H7 (cell line): ENCODE measurements at places on chromosomes 11 and 22. TPM values are rescaled to one million over a fixed set of nuclear protein-coding genes. Genes with fewer than 3 reads are reported as not detected.
A peak's percentile ranks its signal among the peaks of the same experiment; 100 is the strongest.

GRCh38 chr22:32620992-32621391 lies 146.4 kb downstream of the FBXO7 start:
- DNase-seq = peak; percentile 50

DNA sequence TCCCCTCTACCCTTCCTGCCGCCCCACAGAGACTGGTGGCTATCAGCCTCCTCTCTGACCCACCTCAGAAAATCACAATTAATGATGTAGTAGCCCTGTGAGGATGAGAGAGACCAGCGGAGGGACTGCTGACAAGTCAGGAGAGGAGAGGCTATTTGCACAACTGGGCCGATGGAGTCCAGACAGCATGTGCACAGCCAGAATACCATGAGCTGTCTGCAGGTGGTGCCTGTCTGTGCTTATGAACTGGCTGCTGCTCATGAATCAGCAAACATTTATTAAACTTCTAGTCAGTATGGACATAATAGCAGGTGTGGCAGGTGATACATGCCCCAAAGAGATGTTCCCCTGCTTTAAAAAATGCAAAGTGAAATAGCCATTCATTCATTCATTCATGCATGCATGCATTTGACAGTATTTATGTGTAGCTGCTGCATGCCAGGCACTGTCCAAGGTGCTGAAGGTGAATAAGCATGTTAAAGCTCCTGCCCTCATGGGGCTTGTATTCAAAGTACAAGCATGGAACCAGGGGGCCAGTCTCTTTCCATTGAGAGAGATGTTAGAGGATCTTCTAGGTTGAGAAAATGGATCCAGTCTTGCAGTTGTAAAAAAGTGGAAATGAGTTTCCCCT lies 141.3 kb downstream of the GRIK4 start:
- no peak for DNase-seq

GRCh38 chr11:116312570-116313391 lies 460.0 kb downstream of the BUD13 start:
- no peak for DNase-seq

- peak; percentile 97 for DNase-seq
These were observed 1.8 kb upstream of the CCND1 start for GRCh38 chr11:69638941-69639681.

GRCh38 chr11:112882494-112883381 lies 78.5 kb upstream of the NCAM1 start:
- no peak for DNase-seq

- no peak for DNase-seq
These were observed 71.5 kb upstream of the IGLL5 start for GRCh38 chr22:22816171-22816514.

DNA sequence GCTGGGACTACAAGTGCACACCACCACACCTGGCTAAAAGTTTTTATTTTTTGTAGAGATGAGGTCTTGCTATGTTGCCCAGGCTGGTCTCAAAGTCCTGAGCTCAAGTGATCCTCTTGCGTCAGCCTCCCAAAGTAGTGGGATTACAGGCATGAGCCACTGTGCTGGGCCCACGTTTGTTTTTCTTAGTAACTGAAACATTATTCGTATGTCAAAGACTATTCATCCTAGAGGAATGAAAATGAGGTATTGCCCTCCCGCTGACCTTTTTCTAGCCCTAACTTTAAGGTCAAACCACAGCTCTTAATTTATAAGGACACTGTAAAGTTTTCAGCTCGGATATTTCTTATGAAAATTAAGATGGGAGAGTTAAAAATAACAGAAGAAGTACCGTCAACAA lies 33.2 kb upstream of the PAX6 start:
- no peak for DNase-seq

- DNase-seq = no peak
These were observed 731.2 kb upstream of the ANO5 start for GRCh38 chr11:21461701-21462100.

DNA sequence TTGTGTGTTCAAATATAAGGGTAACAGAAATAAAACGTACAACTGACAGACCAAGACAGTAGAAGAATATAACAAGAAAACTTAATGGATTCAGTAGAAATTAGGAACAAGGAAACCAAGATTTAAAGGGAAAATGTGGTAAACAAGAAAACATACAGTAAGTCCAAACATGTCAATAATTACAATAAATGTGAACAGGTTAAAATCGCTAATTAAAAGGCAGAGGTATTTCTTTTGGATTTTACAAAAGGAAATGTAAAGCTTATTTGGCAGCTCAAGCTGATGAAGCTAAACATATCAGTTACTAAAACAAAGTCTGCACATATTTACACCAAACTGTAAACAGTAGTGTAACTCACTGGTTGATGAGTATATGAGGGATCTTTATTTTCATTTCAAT lies 2.3 kb upstream of the SLC22A12 start:
- no peak for DNase-seq

GRCh38 chr11:26331911-26332571 lies at the start of gene ANO3:
Gene ANO3 (plus strand): TSS chr11:26332130. CDS start chr11:26332276, 146 bp downstream.
- DNase-seq = peak; percentile 90

GRCh38 chr11:22497474-22497873 lies 128.1 kb downstream of the FANCF start:
- no peak for DNase-seq

The TMPRSS5 gene
- 0.21 and 0.44 TPM in 2 replicates for total RNA-seq

The ASRGL1 gene
- total RNA-seq = 46.3 and 56.3 TPM in 2 replicates

The RAPSN gene
- 0.33 and 0.42 TPM in 2 replicates for total RNA-seq
